HEK293T (cell line): ENCODE measurements at places on chromosomes 12 and 14.

GRCh38 chr12:57755454-57756372, 810 bp downstream of the MARCHF9 start:
- DNase-seq: no peak

- no peak for DNase-seq
These were observed 1.8 kb upstream of the AKT1 start for GRCh38 chr14:104797115-104798044.

GRCh38 chr14:91520138-91520537, 10.0 kb upstream of the PPP4R3A start:
- DNase-seq: no peak

GRCh38 chr14:59398841-59399240, 66.3 kb downstream of the GPR135 start:
- DNase-seq: no peak

- DNase-seq: no peak
These were observed 24.5 kb downstream of the SAMD4A start for GRCh38 chr14:54591461-54591860.

DNA sequence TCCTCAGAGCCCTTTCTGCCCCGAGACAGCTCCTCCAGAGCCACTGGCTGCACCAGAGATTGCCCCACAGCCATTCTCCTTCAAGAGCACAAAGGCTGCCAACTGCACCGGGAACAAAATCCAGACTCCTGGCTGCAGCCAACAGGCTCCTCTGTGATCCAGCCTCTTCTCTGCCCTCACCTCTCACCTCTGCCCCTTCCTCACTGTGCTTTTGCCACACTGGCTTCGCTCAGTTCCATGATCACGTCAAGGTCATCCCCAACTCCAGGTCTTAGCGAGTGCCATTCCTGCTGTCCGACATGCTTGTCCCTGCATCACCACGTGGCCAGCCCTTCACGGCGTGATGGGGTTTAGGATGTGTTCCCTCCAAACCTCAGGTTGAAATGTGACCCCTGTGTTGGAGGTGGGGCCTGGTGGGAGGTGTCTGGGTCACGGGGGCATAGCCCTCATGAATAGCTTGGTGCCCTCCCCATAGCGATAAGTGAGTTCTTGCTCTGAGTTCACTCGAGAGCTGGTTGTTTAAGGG, 149.3 kb downstream of the PIWIL1 start:
- no peak for DNase-seq

- DNase-seq: no peak
These were observed 238.6 kb upstream of the DDHD1 start for GRCh38 chr14:53391631-53392285.

GRCh38 chr12:49954863-49955830, 4.6 kb downstream of the AQP2 start:
- no peak for DNase-seq

- DNase-seq: no peak
These were observed 15.8 kb upstream of the CELA1 start for GRCh38 chr12:51362307-51362706.

DNA sequence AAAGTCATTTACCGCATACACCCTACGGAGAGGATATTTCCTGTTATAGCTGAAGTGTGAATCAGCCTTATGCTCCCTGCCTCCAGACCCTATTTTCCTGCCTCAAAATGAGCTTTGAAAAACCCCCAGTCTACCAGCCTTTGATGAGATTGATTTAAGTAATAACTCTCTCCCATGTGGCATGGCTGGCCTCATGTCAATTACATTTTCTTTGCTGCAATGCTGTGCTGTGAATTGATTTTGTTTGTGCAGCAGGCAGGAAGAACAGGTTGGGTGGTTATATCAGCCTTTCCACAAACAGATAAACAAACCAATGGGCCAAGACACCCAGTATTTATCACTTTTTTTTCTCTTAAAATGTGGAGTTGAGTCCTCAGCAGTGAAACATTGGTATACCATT, 1105.5 kb upstream of the TMEM132C start:
- DNase-seq: no peak

- DNase-seq: peak; percentile 13
These were observed 13.4 kb downstream of the ASB2 start for GRCh38 chr14:93962701-93963601.

- no peak for DNase-seq
These were observed 9.8 kb downstream of the FAM222A start for GRCh38 chr12:109723311-109723881.

DNA sequence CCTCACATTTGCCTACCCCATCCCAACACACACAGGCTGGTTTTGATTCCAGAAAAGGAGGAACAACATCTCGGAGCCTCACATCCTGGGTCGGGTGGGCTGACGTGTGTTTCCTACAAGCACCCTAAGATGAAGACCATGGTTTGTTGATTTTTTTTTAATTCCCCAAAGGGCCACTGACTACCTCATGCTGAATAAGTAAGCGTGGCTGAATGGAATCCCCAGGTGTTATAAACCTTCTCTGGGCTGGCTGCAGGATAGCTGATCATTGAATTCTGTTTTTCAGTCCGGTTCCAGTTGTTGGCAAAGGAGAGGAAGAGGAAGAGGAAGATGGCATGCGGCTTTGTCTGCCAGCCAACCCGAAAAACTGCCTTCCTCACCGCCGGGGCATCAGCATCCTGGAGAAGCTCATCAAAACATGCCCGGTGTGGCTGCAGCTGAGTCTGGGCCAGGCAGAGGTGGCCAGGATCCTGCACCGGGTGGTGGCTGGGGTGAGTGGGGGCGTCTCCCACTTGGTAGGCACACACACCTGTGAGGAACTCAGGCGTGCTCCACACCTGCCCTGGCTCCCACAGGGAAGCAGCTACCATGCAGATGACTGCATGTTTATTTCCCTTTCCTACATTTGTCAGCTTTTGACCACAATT, 42.0 kb downstream of the RIN3 start:
- no peak for DNase-seq

GRCh38 chr12:93727195-93727811, 50.1 kb downstream of the CRADD start:
- no peak for DNase-seq

DNA sequence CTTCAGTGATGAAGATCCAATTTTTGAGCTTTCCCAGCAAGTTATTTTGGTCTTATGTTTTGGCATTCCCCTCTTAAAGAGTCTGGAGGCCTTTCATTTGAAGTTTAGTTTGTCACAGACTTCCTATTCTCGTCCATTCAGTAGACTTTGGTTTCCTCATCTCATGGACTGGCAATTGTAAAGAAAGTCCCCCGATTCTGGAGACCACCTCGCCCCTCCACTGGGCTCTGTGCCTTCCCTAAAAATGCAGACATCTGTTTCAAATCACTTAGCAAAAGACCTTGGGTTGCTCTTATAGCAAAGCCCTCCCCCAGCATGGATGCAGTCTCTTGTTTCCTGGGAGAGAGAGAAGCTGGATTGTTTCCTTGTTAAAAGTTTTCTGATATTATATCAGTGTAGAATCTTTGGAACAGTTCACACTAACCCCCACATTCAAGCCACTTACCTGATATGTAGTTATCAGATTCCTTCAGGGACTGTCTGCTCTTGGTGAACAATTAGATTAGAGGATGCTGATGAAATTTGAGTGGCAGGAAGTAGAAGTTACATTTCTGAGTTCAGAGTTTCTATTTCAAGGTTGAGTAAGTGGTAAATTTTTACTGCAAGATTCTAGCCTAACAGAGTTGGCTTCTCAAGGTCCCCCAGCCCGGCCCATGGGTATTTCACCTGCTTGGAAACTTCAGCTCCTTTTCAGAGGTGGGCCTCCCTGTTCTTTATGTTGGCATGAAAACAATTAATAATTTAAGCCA, 56.3 kb downstream of the PLXNC1 start:
- DNase-seq: no peak

DNA sequence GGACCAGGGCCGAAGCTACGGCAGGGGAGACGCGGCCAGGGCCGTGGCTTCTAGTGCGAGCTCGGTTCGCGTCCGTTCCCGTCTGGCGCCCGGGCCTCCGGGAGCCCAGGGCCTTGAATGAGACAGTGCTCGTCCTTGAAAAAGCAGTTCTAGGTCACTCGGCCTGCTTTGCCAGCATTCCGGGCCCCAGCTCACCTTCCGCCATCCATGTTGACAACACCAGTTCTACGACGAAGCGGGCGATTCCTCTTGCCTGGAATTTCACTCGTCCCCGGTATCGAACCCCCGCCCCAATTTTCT, 4.5 kb downstream of the OR10AD1 start:
- DNase-seq: peak; percentile 19

- no peak for DNase-seq
These were observed 130.9 kb downstream of the C12orf75 start for GRCh38 chr12:105461271-105461943.
